ENCODE measurements at places on chromosomes 5 and 9.

GRCh38 chr9:3237121-3237520, 288.7 kb downstream of the RFX3 start:
- no peak for DNase-seq

DNA sequence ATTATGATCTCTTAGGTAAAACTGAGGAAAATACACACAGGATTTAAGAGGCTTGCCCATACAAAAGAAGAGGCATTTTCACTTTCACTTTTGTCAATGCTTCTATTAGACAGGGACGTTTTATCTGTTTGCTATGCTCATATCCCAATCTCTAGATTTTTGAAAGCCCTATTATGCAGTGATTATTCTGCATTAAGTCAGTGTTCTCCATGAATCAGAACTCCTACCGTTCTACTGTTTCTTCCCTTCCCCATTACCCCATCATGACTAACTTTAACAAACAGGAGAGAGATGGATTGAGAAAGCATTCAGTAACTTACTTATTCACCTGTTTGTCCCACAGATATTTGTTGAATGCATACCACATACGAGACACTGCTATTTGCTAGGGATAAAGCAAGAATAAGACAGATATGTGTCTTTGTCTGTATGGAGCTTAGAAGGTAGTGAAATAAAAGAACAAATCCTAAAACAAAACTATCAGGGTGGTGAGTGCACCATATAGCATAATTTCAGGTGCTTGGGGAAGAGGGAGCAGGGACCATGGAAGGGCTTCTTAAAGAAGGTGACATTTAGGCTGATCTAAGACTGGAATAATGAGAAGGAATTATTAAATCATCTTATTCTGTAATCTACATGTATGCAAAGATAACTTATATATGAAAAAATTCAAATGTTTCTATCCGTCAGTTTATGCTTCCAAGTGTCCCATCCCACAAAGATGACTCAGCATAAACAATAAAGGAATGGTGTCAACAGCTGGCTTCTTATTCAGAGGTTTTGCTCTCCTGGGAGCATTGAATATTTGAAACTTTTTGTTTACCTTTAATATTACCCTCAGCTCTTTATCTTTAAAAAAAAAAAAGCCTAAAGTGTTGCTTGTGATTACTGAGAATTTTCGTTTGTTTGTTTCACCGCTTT, 328.1 kb downstream of the HINT1 start:
- DNase-seq: no peak

- no peak for DNase-seq
Measured at GRCh38 chr5:35457912-35458823, 159.5 kb upstream of the SPEF2 start.

DNA sequence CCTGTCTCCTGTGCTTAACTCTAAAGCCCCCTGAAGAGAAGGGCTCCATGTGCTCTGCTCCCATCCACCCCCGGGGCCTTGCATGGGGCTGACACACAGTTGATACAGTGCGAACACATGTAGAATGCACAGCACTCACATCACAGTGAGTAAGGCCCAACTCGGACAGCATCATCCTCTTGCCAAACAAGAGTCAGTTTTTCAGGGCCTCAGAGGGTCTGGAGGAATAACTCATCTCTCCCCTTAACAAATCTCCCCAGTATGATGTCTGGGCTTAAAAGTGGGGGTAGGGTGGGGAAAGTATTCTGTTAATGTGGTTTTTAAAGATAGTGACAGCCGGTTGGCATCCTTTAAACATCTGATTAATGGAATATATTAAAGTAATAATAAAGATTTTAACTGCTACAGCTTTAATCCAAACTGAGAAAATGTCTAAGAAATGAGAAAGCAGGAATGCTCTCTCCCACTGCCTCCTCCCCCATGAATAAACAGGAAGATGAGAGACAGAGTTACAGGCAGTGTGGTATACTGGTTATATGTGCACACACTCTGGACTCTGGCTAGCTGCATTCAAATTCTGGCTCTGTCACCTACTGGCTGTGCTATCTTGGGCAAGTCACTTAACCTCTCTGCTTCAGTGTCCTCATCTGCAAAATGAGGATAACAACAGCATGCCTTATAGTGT, 22.5 kb downstream of the APBA1 start:
- no peak for DNase-seq

- DNase-seq: no peak
Measured at GRCh38 chr5:175195698-175196656, 248.0 kb downstream of the DRD1 start.

- no peak for DNase-seq
Measured at GRCh38 chr9:89661391-89661949, 56.7 kb downstream of the GADD45G start.

Measured in occipital lobe (tissue), 3 donors.